CD4-positive, alpha-beta T cell treated with Interleukin-21 for 1 hour (primary cell): ENCODE measurements at places on chromosomes 5 and 9.

DNA sequence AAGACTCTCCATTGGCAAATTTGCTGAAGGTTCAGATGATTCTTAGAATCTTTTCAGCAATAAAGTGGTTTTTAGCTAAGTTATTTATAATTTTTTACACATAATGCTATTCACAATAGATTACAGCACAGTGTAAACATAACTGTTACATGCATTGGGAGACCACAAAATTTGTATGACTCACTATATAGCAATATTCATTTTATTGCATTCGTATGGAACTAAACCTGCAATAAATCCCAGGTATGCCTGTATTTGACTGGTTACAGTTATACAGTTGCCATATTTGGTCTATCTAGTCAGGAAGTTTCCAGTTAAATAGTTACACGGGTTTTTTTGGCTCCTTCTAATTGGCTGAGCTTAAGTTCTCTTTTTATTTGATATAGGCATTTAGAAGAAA, 220.8 kb downstream of the MRPS30 start:
- no peak for DNase-seq

DNA sequence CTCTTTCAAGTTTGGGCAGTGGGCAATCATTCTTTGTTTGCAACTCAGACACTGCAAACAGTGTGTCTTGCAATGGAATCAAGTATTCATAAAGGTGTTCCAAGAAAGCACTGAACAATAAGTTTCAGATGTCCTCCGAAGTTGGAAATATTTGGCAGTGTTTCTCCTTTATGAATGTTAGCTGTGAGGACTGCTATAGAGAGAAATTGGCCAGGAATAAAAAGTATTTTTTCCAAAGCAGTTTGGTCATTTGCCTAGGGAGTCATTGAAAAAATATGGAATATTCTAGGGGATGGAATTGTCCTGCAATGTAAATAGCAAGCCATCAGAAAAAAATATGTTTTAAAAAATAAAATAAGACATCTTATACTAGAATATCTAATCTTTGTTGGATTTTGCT, 688.6 kb upstream of the SEMA6A start:
- DNase-seq = no peak

DNA sequence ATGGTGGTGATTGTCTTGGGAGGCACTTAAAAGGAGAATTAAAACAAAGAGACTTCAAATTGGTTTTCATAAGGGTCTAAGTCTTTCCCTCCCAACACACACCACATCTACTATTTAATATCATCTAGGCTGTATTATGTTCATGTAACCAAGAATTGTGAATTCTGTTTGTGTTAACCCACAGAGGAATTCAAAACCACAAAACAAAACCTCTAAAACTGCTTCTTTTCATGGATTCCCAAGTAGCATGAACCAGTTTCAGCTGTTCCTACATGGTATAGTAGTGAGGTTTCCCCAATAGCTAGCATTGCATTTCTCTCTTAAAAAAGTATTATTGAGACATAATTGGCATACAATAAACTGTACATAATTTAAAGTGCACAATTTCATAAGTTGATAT, 283.8 kb downstream of the CD180 start:
- no peak for DNase-seq

DNA sequence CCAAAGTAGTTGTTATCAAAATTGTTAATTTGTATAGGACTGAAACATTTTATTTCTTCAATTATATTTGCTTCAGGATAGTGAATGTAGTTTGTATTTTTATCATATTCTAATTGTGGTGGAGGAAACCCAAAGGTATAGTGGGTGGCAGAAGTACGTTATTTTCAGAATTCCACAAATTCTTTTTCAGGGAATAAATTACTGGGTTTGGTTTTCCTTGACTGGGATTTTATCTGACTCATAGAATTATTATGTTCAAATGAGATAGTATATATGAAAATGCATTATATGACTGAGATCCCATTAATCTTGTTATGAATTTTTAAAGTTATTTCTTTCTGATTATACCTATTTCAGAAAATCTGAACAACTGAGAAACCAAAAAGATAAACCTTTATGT, 73.7 kb downstream of the VPS13A start:
- no peak for DNase-seq

- DNase-seq = peak; percentile 45
Measured at GRCh38 chr5:127029581-127030258, 638 bp downstream of the MARCHF3 start.

DNA sequence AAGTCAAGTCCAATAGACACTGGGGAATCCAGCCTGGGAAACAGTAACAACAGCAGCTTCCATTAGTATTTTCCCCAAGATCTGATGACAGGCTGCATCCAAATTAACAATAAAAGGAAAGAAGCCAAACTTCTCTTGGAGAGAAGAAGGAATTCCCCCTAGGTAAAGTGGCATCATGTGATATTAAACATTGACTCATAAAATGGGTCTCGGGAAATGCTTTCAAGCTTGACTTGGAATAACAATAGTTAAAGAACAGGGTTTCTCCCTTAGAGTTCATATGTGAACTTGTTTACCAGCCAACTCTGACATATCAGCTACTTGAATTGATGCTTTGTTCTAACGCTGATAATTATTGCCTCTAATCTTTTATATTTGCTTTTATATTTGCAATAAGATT, 45.4 kb downstream of the ENTREP1 start:
- no peak for DNase-seq

- DNase-seq = no peak
Measured at GRCh38 chr5:150286820-150287219, 2.8 kb downstream of the CAMK2A start.

DNA sequence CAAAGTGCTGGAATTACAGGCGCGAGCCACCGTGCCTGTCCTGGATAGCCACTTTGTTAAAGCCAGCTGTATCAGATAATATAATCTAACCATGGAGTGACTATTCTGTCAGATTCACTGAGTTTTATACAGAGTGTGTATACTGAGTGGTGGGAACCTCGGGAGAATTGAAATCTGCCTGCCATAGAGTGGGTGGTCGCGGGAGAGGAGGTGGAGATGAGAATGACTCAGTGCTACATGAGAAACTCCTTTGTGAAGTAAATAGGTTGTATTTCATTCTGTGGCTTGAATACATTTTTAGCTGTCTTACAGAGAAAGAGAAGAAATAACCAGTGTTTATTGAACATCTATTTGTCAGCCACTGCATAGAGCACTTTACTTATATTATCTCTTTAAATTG, 26.4 kb downstream of the ATP6V0E1 start:
- no peak for DNase-seq

DNA sequence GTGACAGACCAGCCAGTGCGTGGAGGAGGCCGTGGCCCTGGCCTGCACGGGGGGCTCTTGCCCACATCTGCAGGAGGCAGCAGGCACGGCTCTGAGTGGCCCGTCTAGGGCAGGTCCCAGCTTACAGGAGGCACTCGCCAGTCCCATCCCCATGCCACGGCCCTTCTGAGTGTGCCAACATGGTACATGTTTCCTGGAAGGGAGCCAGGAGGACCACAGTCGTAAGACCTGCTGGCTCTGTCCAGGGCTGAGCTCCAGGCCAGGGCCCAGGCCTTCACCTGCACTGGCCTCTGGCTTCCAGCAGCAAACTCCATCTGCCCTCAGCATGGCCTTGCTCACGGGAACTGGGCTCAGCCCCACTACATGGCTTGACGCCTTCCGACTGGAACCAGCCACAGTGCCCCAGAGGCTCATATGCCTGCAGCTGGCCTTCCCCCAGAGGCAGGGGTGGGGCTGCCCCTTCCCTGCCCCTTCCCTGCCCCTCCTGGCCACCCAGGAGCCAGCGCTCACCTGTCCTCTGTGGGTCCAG, 3.8 kb downstream of the NKD2 start:
- no peak for DNase-seq

DNA sequence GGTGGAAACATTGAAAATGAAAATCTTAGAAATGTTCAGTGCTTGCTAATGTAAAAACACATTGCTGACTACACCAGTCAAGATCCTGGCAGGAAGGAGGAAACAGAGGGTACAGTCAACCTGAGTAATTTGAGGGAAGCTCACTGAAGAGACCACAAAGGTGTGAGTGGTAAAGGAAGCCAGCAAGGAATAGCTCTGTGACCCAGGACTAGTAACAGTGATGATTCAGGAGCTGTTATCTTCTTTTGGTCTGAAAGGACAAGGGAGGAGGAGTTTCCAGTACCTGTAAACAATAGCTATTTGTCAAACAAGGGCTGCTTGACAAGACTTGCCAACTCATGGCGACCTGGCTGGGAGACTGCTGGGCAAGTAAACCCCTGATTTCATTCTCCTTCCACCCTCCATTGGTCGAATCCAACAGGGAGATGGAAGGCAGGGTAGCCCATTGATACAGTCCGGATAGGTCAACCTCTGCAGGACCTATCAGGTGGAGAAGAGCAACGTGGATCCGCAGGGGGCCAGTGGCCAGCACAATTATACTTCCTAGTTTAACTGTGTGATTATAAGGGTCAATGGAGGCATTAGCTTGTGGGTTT, 68.1 kb downstream of the MAMDC2 start:
- DNase-seq = no peak

DNA sequence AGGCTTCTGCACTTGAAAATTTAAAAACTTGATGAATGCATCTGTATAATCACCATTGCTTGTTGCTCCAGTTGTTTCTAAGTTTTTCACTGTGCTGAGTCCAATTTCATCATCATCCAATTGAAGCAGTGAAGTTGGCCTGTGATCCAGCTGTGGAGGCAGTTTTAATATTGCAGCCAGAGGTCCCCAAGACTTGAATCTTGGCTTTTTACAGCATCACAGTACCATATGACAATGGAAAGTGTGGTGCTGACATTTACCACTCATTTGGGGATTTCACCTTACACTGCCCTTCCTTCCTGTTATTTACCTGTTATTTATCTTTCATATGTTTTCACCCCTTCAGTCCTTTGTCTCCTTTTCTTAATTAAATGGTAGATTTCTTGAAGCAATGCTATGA, 76.2 kb upstream of the SPIN1 start:
- DNase-seq = no peak

DNA sequence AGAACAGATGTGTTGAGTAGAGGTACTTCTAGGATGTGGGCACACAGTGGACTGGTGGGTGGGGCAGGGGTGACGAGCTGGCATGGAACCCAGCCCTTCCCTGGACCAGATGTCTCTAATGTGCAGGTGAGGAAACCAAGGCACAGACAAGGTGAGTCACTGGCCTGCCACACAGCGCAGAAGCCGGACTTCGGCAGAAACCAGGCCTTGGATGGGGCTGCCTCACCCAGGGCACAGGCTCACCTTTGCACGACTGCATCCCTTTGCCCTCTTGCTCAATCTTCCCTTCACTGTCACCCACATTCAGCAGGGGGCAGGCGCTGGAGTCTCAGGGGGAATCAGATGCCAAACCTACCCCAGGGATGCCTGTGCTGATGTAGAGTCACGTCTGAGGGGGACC, 65.4 kb upstream of the LMX1B start:
- DNase-seq = no peak

DNA sequence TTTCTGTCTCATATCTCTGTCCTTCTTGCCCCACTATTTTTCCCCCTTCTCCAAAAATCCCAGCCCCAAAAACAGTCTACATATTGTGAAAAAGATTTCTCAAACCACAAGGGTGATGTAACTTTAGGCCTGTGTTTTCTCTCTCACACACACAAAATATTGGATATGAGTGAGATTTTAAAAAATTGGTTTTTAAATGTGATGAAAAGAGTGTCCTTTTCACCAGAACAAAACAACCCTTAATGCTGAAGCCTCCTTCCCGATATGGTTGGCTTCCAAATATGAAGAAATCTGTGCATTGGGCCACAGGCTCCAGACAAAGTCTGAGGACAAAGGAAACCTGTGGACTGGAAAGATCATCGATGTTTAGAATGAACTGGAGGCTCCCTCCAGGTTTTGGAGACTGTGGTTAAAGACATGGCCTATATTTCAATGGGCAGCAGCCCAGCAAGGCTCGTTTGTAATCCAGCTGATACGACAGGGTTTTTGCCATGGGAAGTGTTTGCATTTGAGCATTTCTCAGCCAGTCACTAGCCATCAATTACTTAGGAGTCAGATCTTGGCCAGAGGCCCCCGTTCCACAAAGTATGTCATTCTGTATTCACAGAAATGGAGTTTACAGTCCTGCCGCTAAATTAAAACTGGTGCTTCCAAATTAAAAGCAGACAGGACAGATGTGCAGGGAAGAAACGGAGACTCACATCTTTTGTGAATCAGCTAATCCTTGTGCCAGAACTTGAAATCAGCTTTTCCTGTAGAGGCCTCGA, 546.3 kb downstream of the EBF1 start:
- DNase-seq = no peak

DNA sequence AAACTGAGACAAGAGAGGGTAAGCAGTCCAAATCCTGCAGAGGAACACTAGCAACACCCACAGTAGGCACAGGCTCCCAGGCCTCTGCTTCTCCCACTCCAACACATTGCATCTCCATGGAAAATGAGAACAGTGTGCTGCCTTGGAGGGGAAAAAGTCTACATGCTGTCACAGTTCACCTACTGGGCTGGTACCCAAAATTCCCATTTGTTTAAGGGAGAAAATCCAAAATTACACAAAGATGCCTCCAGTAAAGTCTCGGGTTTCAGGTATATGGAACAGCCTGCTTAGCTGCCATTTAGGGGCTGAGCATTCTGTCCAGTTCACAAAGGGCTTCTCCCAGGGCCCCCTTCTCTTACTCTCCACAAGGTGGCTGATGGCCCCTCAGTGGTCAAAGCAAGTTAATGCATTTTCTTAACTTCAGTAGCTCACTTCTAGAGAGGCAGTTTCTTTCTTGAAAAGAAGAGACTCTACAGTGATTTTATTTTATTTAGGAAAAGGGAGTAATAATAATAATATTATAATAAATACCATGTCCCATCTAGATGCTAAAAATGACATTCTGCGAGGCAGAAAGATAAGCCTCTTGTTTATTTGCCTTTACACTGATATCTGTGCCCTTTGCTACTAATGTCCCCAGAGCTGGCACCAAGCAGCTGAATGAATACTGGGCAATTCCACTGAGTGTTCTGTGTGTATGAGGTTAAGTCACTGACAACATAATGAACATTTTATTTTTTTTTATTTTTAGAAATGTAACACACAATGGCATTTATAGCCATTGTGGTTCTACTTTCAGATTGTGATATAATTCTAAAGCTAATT, 89.4 kb downstream of the RGS7BP start:
- DNase-seq = no peak

- no peak for DNase-seq
Measured at GRCh38 chr9:127022913-127023660, 99.3 kb downstream of the ANGPTL2 start.

- DNase-seq = no peak
Measured at GRCh38 chr5:128536254-128537220, 1.5 kb downstream of the FBN2 start.

- no peak for DNase-seq
Measured at GRCh38 chr9:85554349-85554748, 187.4 kb downstream of the AGTPBP1 start.

DNA sequence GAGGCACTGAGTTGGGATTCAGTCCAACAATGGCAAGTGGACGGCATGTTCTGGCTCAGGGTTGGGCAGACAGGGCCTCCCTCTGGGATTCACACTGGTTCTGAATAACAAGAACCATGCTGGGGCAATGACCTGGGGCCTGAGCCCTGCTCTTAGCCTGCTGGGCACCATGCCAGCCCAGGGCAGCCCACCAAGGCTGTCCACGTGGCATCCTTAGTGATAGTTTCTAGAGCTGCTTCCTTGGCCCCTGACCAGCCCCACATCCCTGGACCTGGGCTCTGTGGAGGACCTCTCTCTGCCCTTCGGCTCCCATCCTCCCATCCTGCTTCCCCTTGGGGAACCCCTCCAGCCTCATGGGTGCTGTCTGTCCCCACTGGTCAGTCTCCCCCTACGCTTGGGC, 22.3 kb upstream of the OLFM1 start:
- no peak for DNase-seq
